Right atrium auricular region (tissue), 2 donors: ENCODE measurements at places on chromosomes 1 and 21. TPM values are rescaled to one million over a fixed set of nuclear protein-coding genes. Genes with fewer than 3 reads are reported as not detected.

The LRRC71 gene
- not detected for total RNA-seq

The DYNLT5 gene
- not detected for total RNA-seq

DNA sequence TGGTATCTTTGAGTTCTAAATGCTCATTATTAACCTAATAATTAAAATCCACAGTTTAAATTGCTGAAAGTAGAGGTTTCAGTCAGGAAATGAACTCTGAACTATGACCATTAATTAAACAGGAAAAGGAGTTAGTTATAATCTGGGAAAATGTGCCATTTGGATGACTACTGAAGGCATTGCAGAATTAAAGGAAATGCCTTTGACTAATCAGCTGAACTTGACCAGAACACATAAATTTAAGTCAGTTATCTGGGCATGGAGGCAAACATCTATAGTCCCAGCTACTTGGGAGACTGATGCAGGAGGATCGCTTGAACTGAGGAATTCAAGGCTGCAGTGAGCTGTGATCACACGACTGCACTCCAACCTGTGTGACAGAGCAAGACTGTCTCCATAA, 31.9 kb downstream of the SLC44A5 start:
- DNase-seq, result no peak

DNA sequence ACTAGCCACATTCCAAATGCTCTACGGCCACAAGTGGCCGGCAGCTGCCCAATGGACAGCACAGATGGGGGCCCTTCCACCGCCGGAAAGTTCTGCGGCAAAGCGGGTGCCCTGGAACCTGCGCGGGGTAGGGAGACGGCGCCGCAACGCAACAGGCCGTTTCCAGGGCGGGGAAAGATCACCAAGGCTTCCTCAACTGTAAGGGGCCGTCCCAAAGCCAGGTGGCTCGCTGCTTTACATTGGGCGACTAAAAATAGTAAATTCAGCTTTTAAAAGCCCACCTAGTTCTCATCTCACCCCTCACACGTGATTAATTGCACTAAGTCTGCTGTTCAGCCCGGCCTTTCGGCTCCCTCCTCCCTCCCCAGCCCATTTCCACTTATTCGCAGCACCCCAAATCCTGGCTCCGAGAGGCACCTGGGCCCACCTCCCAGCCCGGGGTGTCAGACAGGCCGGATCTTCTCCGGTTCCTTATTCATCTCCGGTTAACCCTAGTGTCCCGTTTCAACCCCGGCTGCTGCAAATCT, 643 bp downstream of the CFAP298 start:
- DNase-seq, result no peak

DNA sequence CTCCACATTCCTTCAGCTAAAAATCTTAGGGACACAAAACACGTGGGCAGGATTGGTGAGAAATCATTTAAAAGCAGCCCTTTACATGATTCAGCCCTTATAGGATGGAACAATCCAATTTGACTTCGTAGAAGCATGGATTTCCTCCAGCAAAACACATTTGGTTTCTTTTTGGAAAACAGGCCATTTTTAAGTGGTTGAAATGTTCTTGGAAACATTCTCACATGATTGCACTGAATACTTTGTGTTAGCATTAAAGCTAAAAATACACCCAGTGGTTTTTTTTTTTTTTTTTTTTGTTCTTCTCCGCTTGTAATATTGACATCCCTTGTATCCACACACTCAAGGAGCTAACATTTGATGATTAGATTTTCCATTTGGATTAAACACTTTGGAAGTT, 42.1 kb upstream of the ABCG1 start:
- DNase-seq, result no peak

- no peak for DNase-seq
Measured at GRCh38 chr1:119731741-119732430, 20.2 kb downstream of the PHGDH start.
